ENCODE measurements at places on chromosomes 16 and 17. TPM values are rescaled to one million over a fixed set of nuclear protein-coding genes. Genes with fewer than 3 reads are reported as not detected.

PPM1E gene
- 0.05 TPM for total RNA-seq

FAM117A gene
- total RNA-seq, result 12.2 TPM

DNA sequence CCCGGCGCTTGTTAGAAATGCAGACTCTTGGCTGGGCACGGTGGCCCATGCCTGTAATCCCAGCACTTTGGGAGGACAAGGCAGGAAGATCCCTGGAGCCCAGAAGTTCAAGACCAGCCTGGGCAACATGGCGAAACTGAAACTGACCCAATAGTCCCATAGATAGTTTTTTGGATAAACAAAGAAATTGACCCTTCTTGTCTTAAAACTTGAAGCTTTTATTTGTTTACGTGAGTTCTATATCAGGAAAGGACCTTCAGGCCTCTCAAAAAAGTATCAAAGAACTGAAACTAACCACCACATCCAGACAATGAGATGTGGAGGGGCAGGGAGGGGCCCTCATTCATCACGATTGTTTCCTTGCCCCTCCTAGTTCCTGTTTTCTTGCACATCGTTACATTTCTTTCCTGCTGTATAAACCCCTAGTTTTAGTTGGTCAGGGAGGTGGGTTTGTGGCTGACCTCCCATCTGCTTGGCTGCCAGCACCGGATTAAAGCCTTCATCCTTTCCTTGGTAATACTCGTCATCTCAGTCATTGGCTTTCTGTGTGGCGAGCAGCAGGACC, 29.9 kb upstream of the PRM1 start:
- DNase-seq, result peak; percentile 65

- DNase-seq, result peak; percentile 67
These were observed 23.2 kb upstream of the NTN1 start for GRCh38 chr17:8997994-8998628.

GRCh38 chr16:21023509-21024202, 123.1 kb downstream of the LYRM1 start:
- DNase-seq, result no peak

GRCh38 chr16:49816875-49817274, 39.0 kb downstream of the ZNF423 start:
- DNase-seq, result no peak

DNA sequence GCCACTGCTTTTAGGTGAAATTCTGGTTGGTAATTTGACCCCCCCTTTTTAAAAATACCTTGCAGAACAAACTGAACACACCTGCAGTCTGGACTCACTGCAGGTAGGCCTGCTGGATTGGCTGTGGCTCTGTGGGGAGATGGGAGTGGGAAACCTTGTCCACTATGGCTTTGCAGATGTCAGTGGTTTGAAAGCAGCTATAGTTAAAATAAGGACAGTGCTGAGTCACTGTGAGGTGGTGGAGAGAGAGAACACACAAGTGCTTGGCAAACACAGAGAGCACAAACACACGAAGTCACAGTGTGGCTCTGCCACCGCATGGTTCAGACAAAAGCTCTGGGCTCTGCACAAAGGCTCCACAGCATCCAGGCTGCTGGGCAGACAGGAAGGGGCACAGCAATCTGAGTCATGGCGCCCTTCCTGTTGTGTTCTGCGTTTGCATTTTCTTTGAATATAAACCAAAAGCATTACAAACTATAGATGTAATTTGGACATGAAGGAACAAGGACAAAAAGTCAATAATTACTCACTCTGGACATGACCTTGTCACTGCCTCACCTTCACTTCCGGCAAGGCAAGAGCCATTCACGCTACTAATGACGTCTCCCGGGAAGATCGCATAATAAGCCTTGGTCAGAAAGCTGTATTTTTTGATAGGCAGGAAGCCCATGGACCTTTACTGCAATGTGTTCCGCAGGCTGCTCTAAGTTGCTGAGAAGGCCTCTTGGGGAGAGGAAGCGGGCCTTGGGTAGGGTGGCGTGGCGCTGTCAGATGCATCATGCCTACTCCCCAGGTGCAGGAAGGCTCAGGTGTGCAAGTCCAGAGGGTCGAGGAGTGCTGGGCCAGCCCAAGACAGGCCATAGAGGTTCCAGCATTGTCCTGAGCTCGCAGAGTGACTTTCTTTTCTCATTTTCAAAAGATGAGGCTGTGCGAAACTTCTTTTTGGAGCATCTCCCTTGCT, 60.1 kb upstream of the MED9 start:
- no peak for DNase-seq
